Cortex of kidney (tissue), 1 donor: ENCODE measurements at places on chromosomes 4 and X.

DNA sequence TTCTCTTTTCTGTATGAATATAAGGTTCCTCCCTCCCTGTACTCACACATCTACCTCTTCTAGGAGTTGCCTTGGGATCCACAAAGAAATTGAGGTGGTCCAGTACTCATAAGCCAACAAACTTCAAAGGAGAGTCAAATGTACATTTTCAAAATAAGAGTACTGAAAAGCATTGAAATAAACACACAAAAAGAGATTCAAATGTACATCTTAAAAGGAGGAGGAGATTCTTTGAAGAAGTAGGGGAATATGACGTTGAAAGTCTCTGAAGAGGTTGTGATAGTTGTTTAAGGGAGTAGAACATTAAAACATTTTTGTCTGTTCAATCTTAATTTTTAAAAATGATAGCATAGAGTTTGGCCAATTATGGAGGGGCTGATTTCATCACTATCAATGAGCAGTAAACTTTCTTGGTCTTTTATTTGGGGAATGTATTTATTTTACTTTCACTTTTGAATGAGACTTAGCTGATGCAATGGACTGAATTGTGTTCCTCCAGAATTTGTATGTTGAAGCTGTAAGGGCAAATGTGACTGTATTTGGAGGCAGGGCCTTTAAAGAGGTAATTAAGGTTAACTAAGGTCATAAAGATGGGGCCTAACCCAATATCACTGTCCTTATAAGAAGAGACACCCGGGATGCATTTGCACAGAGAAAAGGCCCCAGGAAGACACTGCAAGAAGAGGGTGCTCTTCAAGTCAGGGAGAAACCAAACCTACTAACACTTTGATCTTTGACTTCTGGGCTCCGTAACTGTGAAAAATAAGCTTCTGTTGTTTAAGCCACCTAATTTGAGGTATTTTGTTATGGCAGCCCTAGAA lies 226.3 kb upstream of the PGRMC2 start:
- DNase-seq: no peak

DNA sequence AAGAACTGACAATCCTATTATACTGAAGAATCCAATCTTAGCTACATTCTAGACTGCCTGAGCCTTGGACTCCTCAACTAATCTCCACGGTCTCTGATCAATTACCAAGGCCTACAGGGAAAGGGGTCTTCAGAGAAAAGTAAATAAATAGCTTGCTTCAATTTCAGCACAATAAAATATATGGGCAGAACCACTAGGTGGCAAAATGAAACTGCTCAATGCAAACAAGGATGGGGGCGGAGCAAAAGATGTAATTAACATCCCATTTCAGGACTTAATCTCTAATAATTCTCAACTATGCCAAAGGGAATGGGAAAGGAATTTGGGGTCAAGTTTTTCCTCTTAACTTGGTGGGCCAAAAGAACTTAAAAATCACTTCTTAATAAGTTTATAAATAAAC lies 78.4 kb upstream of the MAP3K15 start:
- no peak for DNase-seq

GRCh38 chr4:20431543-20431951 lies 179.8 kb downstream of the SLIT2 start:
- DNase-seq: no peak

DNA sequence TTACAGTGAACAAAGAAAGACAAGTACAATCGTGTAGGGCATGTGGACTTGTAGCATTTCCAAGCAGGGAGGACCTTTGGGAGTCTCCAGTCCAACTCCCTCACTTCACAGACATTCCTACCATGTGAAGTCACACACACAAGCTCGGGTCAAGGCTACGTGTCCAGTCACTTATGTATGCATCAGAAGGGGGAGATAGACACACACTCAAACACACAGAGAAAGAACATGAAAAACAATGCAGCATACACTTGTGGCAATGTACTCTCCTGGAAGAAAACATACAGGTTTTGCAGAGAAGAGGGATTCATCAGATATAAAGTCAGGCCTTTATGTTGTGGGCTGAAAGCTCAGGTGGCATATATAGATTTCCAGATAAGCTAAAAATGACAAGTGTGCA lies 136.1 kb upstream of the MID1 start:
- DNase-seq: no peak

GRCh38 chr4:84547211-84547610 lies 35.7 kb upstream of the CDS1 start:
- no peak for DNase-seq

DNA sequence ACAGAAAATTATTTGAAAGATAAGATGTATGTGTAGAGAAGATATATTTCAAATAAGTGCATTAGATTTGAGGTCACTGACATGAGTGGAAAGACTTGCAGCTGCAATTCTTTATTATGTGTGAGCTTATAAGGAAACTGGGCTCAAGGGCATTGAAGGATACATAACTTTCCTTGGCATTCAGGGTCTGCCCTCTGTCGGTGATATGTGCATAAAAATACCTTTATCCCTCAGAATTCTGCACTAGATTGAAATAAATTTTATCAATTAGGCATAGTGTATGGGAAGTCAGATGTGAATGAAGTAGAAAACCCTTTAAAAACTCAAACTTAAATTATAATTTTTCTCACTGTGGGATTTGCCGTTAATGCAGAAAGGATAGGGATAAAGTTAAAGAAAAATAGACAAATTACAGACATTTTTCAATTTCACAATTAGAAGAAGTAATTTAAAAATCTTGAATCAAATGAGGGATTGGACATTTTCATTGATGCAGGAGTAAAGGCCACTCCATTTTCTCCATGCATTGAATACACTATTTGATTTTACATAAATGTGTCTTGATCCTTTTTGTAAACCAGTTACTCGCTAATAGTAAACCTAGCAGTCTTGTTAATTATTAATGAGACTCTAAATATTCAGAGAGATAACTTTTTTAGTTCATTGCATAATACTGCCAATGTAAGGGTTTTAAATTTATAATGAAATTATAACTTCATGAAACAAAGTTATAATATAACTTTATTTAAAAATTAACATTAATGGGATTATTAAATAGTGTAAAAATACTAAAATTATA lies 21.0 kb upstream of the ETNPPL start:
- no peak for DNase-seq
